HuH-7.5 (cell line): ENCODE measurements at places on chromosomes 3 and 15.

DNA sequence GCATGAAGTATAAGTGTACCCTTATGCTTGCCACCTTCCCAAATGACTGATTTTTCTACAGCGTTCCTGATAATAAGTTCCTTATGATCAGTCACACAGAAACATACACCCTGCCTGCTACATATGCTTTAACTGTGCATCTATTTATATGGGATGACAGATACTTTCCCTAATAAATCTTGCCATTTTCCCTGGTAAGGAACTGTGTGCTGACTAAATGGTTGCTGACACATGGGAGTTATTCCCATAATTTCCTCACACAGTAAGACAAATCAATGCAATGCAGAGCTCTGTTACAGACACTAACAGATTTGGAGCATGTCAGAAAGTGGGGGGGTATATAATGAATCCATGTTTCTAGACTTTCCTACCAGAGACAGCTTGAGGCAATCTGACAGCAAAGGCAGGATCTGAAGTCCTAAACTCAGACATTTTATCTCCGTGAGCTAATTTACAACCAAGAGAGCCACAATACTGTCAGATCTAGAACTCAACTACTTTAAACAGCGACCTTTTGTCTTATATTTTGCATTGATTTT, 86.9 kb upstream of the TCF12 start:
- no peak for DNase-seq

DNA sequence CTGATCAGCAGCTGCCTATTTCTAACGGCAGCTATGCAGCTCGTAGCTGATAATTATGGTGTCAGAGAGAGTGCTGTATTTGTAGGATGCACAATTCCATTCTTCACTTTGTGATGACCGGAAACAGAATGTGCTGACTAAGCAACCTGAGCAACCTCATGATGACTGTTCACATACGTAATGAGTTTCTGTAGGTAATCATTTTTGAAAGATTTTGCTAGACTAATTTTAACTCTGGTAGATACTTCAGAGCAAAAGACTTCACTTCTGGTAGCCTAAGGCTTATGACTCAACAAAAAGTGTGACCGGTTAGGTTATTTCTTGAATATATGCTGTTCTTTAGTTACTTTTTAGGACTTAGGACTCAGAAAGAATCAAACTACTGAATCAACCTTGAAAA, 567.7 kb downstream of the NAALADL2 start:
- no peak for DNase-seq

DNA sequence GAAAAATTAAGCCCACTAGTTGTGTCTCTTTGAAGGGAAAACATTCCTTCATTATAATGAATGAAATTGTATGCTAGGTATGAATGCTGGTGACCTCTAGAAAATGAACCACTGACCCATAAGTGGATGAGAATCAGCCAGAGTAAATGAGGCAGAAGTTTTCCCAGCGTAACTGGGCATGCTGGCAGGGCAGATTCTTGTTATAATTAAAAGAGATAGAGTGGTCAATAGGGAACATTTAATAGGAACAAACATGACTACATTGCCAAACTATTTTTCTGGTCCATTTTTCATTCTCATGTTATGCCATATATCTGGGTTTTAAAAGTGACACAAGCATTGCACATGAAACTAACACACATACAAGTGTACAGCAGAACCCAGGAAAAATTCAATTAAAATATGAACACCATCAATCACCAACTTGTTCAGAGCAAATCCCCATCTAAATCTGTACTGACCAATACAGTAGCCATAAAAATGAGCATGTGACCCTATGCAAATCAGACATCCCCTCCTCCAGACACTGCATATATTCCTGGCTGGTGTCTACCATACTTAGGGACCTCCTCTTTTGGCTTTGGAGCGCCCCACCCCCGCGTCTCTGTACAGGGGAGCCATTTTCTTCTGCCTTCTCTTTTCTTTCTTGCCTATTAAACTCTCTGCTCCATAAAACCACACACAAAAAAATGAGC, 4.0 kb downstream of the CLRN1 start:
- no peak for DNase-seq

DNA sequence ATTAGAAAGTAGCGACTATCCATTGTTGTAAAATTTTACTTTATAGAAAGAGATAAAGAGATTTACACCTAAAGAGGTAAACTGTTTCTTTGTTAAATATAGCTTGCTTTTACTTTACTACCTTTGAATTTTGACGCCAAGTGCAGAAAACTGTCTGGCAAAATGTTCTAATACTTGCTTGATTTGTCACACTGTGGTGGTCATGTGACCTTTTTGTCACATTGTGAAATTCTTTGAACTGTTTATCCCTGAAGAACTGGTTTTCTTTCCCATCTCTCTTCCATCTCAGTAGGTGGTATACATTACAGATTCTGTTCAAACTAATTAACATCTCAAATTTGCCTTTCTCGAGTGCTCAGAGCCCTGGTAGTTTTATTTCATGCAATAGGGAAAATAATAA, 327.4 kb downstream of the NAALADL2 start:
- DNase-seq: no peak

GRCh38 chr15:92392462-92392861, 1.2 kb upstream of the ST8SIA2 start:
- DNase-seq: no peak

DNA sequence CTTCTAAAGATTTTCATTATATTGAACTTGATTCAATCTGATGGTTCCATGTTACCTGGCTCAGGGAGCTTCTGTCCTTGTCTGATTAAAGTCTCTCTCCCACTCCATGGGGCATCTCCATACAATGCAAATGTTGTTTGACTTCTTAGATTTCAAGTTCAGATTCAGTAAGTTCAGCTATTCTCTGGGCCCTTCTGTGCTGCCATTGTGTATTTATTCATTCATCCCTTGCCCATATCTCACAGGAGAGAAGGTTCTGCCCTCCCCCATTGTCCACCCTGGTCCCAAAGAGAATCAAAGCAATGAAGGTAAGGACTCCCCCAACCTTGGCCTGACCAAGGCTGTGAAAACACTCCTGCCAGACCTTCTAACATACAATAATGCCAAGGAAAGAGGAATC, 669.9 kb downstream of the MAGI1 start:
- no peak for DNase-seq

DNA sequence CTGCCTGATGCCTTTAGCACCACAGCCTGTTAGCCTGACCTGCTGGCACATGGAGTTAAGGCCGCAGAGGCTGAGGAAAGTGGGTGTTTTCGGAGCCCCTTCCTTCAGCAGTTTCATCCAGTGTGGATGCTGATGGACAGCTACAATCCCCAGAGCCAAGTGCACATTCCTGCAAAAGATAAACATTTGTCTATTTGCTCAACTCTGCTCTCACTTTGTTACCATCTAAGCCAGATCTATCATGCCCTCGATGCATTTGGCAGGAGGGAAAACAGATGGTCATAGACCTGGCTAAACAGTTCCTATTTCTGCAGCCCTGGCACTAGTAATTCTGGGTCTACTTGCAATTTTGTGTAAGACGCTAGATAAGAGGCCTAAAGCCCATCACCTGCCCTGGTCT, 312.9 kb upstream of the RASGRP1 start:
- DNase-seq: no peak

GRCh38 chr15:81107889-81108288, 26.2 kb upstream of the CFAP161 start:
- DNase-seq: no peak

DNA sequence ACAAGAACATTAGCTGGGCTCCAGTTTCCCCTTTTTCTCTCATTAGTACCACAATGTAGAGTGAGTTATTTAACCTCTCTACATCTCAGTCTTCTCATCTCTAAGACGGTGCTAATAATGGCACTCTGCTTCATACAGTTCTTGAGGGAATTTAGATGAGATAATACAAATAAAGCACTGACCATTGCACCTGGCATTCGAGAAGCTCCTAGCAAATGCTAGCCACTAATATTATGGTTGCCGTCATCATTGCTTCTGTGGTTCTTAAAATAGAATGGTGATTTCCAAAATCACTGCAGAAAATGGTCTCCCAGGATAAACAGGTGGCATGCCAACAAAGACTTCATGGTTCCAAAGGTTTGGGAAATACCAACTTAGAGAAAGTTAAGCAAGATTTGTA, 213.0 kb downstream of the RORA start:
- no peak for DNase-seq

DNA sequence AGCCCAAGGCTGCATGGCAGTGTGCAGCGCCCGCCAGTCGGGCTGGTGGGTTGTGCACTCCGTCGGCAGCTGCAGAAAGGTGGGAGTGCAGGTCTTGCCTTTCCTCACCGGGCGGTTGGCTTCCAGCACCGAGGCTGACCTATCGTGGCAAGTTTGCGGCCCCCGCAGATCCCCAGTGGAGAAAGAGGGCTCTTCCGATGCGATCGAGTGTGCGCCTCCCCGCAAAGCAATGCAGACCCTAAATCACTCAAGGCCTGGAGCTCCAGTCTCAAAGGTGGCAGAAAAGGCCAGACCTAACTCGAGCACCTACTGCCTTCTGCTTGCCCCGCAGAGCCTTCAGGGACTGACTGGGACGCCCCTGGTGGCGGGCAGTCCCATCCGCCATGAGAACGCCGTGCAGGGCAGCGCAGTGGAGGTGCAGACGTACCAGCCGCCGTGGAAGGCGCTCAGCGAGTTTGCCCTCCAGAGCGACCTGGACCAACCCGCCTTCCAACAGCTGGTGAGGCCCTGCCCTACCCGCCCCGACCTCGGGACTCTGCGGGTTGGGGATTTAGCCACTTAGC, 4.3 kb downstream of the ISL2 start:
- DNase-seq: peak; percentile 37

GRCh38 chr3:30616347-30617027, 10.1 kb downstream of the TGFBR2 start:
- DNase-seq: no peak

- DNase-seq: no peak
Observed at GRCh38 chr15:52563501-52564060, 5.2 kb downstream of the ARPP19 start.

DNA sequence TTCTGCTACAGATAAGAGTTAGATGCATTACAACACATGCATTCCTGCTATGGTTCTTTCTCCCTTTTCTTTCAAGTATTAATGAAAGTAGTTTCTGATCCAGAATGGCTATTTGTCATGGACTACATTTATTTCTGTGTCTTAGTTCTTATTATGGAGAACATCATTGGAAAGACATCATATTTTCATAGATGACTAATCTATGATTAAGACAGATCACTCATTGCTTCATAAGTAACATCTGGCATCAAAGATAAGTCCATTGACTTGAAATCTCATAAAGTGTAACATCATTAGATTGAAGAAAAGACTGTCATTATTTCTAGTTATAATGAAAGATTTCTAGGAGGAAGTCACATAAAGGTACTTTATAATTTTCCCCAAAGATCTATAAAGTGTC, 366.7 kb downstream of the NSUN3 start:
- DNase-seq: no peak
